ENCODE measurements at places on chromosomes 5 and 9. TPM values are rescaled to one million over a fixed set of nuclear protein-coding genes. Genes with fewer than 3 reads are reported as not detected.

The PURA gene
- polyA plus RNA-seq: 14.3 TPM

GRCh38 chr9:124954255-124954654 lies 13.4 kb upstream of the GOLGA1 start:
- no peak for DNase-seq

DNA sequence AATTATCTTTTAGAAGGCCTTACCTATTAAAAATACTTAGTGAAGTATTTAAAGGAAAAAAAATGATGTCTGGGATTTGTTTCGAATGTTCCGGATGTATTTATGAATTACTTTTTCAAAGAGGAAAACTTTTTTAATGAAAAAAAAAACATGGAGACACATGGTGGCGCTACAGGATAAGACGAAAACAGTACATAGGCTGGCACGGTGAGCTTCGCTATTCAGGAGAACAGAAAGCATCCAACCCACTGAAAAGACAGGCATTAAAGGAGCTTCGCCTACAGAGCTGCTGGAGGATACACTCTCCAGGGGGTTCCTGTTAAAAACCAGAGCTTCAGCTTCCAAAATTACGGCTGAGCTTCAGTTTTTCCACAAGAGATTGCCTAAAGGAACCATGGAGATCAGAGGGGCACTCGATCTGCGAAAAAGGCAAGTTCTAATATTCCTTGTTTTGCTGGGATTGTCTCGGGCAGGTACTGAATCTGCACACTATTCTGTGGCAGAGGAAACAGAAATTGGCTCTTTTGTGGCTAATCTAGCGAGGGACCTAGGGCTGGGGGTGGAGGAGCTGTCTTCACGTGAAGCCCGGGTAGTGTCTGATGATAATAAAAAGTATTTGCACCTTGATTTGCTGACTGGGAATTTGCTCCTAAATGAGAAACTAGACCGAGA lies at the start of gene PCDHB14:
TSS of gene PCDHB14 (plus strand) at position 232 of the 672 bp plus-strand sequence. CDS start at position 395, 163 bp downstream.
- DNase-seq: no peak

- DNase-seq: no peak
These were observed 48.6 kb downstream of the NACC2 start for GRCh38 chr9:136046554-136046920.

DNA sequence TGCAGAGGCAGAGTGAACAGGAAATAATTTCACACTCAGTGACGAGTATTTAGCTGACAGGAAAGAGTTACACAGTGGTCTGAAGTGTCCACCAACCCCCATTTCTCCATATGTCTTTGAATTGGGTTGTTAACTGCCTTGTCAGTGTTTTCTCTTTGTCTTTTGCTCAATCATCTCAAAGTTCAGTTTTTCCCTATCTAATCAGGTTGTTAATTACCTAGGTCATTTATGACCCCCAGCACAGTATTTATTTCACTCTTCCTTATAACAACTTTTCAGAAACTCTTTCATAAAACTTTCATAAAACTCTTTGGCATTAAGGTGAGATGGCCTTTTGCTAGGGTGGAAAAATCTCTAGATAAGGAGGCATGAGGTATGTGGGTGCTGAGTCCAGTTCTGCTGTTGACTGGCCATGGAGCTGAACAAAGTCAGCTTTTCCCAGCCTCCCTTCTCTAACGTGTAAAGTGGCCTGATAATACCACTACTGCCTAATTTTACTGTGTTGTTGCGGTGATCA lies 5.2 kb upstream of the ALDOB start:
- no peak for DNase-seq

- no peak for DNase-seq
These were observed 61.7 kb upstream of the SUB1 start for GRCh38 chr5:32523625-32524024.

DNA sequence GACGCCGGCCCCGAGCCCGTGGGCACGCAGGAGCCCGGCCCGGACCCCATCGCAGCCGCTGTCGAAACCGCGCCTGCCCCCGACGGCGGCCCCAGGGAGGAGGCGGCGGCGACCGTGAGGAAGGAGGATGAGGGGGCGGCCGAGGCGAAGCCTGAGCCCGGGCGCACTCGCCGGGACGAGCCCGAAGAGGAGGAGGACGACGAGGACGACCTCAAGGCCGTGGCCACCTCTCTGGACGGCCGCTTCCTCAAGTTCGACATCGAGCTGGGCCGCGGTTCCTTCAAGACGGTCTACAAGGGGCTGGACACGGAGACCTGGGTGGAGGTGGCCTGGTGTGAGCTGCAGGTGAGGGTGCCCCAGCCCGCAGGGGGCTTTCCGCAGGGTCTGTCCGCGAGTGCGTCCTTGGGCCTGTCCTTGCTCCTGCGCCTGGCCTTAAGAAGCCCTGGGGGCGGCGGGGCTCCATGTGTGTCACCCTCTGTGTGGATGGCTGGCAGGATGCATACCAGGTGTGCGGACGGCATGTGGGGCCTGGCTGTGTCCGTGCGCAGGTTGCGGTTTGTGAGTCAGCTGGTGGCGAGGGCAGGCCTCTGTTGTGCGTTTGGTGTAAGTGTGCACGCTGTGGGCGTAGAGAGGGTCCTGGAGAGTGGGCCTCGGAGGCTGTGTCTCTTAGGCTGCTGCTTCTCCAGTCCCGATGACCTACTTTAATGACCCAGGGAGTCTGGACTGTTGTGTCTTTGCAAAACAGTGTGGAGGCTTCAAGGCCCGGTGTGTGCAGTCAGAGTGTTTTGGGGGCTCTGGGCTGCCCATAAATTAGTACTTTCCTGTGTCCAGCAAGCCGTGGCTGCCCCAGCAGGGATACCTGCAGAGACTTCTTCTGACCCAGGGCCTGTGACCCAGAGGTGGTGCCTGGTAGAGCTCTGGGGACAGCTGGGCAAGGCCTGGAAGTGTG lies 1.6 kb downstream of the WNK2 start:
- no peak for DNase-seq
